ENCODE measurements at places on chromosomes 16 and 17. TPM values are rescaled to one million over a fixed set of nuclear protein-coding genes. Genes with fewer than 3 reads are reported as not detected.

DNA sequence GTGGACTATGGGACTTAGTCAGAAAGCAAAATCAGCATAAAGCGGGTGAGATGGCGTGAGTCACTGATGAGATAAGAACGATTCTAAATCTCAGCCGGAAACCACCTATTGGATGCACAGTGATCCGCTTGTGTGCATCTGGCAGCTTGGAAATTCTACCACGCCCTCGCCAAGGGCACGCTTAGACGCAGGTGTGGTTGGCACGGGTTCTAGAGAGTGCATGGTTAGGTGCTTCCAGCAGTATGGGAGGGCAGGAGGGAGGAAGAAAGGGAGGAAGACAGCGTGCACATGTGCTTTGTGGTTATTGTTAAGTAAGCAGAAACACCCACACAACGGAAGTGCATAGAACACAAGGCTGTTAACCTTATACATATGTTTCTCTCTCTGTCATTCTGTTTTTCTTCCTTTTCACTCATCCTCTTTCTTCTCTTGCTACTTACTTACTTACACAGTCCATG lies 374.0 kb upstream of the ASIC2 start:
- DNase-seq, result peak; percentile 51

The ACSM5 gene
- not detected for total RNA-seq

DNA sequence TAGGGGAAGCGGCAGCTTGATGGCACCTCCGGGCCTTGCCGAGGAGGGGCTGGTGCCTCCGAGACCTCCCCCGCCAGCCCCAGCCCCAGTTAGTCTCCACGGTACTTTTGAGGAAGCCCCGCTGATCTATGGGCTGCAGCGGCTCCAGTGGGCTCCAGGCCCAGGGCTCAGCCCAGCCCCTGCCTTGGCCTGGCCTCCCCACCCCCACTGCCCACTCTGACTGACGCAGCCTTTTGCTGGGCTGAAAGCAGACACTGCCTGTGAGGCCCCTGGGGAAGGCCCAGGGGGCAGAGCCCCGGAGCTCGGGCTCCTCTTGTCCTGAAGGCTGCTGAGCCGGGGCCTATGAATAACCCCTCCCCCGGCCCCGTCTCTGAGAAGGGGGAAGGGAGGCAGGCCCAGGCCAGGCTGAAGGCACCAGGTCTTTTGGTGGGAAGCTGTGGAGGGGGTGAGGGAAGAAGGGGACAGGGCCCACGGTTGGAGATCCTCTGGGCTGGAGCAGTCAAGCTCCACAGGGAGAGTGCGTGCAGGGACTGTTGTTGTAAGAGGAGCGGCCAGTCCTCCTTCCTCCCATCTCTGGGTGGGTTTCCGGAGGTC lies 7.5 kb upstream of the SMTNL2 start:
- DNase-seq, result no peak

DNA sequence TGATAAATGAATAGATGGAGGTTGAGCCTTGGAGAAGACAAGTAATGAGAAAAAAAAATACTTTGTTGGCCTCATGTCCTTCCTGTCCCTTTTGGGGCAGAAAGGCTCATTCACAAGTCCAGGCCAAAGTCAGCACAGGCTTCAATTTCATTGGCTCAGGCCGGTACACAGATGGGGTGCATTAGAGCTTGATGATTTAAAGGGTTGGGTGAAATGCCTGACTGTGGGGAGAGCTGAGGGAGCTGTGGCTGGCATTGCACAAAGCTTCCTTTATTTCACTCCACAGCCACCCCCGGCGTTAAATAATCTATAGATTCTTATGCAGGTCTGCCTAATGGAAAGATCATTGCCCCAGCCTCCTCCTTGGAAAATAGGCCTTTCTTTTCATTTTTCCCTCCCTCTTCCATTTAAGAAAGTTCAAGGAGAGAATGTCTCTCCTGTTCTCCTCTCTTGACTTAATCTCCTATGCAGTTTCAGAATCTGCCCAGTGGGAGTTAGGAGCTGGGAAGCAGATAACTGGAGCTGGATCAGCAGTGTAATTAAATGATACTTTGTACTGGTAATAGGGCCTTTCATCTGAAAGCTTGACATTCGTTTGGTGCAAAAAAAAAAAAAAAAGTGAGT lies 24.4 kb downstream of the YPEL2 start:
- no peak for DNase-seq

GRCh38 chr17:7569571-7569970 lies 7.9 kb downstream of the SENP3 start:
- no peak for DNase-seq

- no peak for DNase-seq
Observed at GRCh38 chr17:78075011-78075410, 53.5 kb downstream of the TMC6 start.

DNA sequence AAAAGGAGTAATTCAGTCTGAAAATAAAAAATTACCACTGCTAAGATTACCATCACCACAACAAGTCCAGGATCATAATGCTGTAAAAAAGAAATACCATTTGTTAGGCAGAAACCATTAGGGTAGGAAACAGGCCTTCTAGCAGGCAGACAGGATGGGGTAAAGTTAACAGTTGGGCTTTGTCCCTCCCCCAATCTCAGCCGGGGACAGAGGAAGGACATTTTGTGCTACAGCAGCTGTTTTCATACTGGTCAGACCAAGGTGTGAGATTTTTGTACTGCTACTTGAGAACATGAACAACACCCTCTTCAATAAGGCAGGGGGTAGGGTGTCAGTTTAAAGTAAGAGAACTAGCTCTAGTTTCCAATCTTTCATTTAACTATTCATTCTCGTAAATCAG lies 49.2 kb upstream of the ITGA2B start:
- DNase-seq, result peak; percentile 30

The ATP2A1 gene
- 2.1 TPM for total RNA-seq

GRCh38 chr16:59699786-59700185 lies 965.7 kb upstream of the GOT2 start:
- no peak for DNase-seq

The TPSD1 gene
- total RNA-seq, result not detected

The TMEM106A gene
- total RNA-seq, result 9.8 TPM

- no peak for DNase-seq
Observed at GRCh38 chr16:89431630-89432029, 58.7 kb downstream of the ANKRD11 start.

- no peak for DNase-seq
Observed at GRCh38 chr16:47467501-47467900, 6.4 kb downstream of the PHKB start.

The CD19 gene
- total RNA-seq, result 1.1 TPM
